ENCODE measurements at places on chromosomes 2 and 18. TPM values are rescaled to one million over a fixed set of nuclear protein-coding genes. Genes with fewer than 3 reads are reported as not detected.

The FBXO15 gene
- total RNA-seq: 3.3 TPM

- DNase-seq: no peak
These were observed 21.0 kb downstream of the MAL start for GRCh38 chr2:95046371-95047112.

The LRRC30 gene
- total RNA-seq: not detected

DNA sequence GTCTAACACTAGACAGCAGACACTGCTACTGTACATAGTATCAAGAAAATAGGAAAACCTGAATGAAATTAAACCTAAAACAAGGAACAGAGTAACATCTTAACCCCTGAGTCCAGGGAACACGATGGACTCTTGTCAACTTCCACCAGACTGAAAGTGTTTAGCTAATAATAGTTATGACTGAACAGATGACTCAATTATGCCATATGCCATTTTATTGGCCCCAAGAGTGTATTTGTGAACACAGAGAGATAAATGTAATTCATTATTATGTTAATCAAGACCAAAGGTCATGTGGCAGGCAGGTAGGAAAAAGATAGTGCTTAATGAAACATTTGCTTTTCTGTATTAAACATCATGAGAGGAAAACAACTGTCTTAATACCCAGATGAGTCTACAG lies 58.0 kb downstream of the NYAP2 start:
- DNase-seq: no peak

DNA sequence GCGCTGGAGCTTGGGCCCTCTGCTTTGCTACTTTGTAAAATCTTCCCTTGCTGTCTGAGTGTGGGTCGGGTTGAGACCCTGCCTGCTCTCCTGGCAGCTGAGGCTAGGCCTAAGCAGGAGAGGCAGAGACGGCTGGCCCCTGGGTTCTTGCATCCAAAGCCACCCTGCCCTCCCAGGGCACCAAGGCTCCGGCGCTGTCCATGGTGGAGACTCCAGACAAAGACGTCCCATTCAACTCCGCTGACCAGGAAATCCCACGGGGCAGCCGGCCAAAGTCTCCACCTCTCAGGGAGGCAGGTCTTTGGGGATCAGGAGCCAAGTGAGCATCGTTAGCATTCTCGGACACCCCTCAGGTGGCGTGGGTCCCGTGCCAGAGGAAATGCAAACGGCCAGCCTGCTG lies 2.6 kb upstream of the PRLH start:
- peak; percentile 45 for DNase-seq

DNA sequence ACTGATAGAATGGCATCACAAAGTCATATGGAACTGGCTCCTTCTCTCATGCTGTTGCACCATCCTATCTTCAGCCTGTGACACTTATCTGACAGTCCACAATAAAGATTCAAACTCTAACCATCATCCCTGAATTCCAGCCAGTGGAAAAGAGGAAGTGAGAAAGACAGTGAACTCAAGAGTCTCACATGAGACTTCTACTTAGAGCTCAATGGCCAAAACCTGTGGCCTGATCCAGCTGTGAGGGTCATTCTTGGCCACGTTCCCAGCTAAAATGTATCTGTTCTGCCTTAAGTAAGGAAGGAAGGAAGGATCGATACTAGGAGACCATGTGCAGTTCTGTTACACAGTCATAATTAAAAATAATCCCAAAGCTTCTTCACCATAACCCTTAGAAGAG lies 73.6 kb downstream of the RND3 start:
- no peak for DNase-seq

DNA sequence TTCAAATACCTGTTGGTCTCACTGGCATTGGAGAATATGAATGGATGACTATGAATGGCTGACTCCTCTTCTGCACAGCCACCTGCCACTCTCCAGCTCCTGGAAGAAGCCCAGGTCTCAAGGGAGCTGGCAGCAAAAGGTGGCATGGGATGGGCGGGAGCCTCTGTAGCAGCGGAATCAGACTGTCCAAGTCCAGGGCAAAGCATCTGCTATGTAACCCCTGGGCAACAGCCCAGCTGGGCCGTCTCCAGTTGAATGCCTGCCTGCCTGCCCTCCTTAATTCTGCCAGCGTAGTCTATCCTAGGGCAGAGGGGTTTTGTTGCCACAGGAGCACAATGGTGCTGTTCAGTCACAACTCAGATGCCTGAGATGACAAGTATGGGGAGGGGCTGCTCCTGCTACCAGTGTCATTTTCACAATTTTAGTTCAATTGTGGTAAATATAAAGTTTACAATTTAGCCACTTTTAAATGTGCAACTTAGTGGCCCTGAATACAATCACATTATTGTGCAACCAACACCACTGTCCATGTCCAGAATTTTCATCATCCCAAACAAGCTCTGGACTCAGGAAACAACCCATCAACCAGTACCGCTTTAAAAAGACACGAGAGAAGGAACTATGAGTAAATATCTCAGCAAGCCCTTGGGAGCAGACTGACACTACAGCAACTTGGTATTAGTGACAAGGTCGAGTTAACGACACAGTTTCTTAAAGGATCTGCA lies 115.2 kb downstream of the MYO5B start:
- peak; percentile 70 for DNase-seq

The METTL5 gene
- 12.5 TPM for total RNA-seq

GRCh38 chr2:156708051-156708450 lies 271.9 kb downstream of the GPD2 start:
- no peak for DNase-seq
